ENCODE measurements at places on chromosomes 13 and 19. TPM values are rescaled to one million over a fixed set of nuclear protein-coding genes. Genes with fewer than 3 reads are reported as not detected.
A peak's percentile ranks its signal among the peaks of the same experiment; 100 is the strongest.

Gene OR7C1
- total RNA-seq = 0.06 TPM

Gene BCL3
- total RNA-seq = 10.0 TPM

Gene C13orf46
- total RNA-seq = 0.13 TPM

Gene DIAPH3
- 33.6 TPM for total RNA-seq

Gene INSR
- total RNA-seq = 4.9 TPM

Gene FEM1A
- 13.8 TPM for total RNA-seq

Gene IFNL1
- not detected for total RNA-seq

Gene TEX26
- not detected for total RNA-seq

Gene SPHK2
- 13.3 TPM for total RNA-seq

Gene FBXO17
- total RNA-seq = 31.2 TPM

Gene CYP2A6
- total RNA-seq = not detected

DNA sequence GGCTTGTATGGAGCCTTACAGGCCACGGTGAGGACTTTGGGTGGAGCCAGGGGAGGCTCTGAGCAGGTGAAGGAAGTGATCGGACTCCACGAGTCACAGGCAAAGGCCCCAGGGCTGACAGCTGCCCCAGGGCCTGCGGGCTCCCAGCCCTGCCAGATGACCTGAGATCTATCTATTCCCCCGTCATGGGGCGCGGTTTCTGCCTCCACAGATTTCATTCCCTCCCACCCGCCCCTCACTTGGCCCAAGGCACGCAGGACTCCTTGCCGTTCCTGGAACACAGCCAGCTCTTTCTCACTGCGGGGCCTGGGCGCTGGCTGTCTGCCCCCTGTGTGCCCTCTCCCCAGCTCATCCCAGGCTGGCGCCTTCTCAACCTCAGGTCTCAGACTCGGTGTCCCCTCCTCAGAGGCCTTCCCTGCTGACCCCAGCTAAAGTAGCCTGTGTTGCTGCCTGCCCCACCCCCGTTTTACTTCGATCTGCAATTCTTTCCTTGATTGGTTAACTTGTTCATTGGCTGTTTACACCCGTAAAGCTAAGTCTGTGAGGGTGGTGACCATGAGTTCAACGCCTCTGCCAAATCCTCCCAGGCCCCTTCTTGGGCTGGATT is 13.9 kb upstream of the PAK4 start:
- DNase-seq = peak; percentile 34

- DNase-seq = no peak
Observed at GRCh38 chr13:99827011-99827772, 144.4 kb downstream of the ZIC5 start.

DNA sequence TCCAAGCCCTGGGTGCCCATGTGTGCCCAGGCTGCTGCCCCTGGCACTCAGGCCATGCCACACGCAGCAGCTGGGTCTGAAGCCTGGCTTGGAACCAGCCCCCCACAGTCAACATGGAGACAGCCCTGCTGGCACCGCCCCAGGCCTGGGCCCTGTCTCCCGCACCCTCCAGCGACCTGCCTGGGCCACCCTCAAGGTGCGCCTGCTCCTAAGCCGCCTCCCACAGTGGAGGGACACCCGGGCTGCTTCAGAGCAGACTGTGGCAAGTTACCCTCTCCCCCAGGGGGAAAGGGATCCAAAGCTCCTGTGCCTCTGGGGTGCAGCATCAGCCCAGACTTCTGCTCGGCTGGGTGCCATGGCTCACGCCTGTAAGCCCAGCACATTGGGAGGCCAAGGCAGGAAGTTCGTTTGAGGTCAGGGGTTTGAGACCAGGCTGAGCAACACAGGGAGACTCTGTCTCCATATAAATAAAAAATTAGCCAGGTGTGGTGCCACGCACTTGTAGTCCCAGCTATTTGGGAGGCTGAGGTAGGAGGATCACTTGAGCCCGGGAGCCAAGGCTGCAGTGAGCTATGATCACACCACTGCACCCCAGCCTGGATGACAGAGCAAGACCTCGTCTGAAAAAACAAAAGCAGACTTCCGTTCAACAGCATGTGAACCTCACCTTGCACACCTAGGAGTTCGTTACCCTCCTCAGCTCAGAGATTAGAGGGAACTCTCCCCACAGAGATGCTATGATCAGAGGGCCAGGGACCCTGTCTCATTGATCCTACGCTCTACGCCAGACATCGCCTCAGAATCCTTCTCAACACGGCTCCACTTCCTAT is 15.6 kb downstream of the ELL start:
- no peak for DNase-seq

GRCh38 chr13:51539887-51540286 is 44.4 kb upstream of the WDFY2 start:
- DNase-seq = peak; percentile 68

DNA sequence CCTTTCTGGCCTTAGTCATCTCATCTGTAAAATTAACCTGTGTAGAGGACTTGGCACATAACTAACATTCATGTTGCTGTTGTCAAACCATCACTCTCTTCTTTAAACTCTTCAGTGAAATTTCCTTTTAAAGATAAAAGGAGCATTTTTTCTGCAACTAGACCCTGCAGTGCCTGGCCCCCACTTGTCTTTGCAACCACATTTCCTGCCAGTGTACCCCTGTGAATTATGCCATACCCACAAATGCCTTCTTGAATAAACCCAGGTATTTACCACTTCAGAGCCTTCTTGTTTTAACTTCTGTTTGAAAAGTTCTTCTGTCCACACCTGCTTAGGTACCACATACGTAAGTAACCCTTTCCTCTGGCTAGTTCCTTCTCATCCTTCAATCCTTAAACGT is 118.8 kb downstream of the CDK8 start:
- DNase-seq = no peak

GRCh38 chr19:39582891-39583625 is 19.3 kb upstream of the LGALS13 start:
- DNase-seq = no peak

DNA sequence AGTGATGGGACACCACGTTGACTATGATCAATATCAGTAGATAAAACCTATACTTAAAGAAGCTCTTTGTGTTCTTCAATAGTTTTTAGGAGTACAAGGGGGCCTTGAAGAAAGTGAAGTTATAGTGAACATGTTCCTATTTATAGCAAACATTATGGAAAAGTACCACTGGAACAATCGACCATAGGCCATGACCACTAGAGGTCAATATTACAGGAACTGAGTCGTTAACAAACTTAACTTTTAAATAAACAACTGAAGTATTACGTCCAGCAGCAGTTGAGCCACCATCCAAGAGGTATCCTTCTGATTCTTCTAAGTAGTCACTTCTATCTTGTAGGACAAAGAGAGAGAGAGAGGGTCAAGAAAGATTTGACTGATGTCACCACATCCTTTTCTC is 391.0 kb upstream of the SLITRK5 start:
- no peak for DNase-seq

- DNase-seq = no peak
Observed at GRCh38 chr13:44303681-44304432, 69.8 kb upstream of the SERP2 start.

DNA sequence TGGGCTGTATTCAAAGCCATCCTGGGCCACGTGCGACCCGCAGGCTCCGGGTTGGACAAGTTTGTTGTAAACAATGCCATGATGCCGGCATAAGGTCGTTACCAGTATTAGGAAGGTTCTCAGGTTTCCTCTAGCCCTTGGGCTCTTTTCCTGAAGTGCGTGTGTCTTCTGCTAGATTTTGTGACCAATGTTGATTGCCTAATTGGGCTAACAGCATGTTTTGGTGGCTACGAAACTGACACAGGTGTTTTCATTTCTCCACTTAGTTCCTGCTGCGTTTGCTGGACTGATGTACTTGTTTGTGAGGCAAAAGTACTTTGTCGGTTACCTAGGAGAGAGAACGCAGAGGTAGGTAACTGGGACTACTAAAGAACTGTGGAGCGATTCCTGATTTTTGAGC is 20.3 kb downstream of the ALOX5AP start:
- no peak for DNase-seq

GRCh38 chr19:54448040-54448773 is 792 bp upstream of the LENG8 start:
- DNase-seq = peak; percentile 68

DNA sequence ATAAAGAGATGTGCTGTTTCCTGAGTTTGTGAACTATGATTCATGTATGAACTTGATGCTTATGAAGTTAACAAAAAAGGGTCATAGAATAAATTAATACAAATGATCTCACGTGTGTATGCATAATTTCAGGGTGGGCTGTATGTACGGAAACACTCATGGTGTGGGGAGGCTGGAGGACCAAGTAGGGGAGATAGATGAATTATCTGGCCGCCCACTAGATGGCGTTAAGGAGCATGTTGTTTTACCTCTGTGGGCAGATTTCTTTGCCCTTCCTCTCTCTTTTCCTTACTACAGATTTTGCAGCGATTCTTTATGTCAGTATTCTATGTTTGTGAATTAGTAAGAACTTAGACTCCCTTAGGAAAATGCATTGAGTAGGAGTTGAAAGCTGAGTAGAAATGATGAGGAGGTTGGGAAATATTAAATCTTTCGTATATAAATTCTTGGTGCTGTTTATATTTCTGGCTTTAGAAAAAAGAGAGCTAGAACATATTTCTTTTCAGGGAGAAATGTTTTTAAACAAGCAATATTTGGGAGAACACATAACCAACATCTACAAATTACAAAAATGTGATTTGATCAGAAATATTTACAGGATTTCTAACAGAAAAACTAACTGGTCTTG is 47.4 kb upstream of the TMTC4 start:
- DNase-seq = peak; percentile 34

GRCh38 chr13:35600137-35600536 is 123.6 kb upstream of the MAB21L1 start:
- DNase-seq = peak; percentile 23

- DNase-seq = peak; percentile 33
Observed at GRCh38 chr19:3275583-3276340, 51.3 kb downstream of the CELF5 start.

DNA sequence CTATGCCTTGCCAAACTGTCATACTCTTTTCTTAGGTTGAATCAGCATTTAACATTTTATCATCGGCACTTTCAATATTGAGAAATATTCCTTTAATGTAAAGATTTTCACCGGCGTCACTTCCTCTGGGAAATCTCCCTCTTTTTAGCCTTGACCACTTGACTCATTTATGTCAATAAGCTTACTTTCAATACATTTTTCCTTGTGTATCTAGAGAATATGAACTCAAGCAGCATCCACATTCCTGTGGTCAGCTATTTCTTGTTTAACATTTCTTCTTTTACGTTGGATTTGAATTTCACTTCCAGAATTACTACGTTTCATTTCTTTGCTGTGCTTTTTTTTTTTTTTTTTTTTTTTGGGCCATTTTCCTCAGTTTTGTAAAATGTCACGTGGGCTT is 271.2 kb upstream of the HTR2A start:
- DNase-seq = peak; percentile 45

GRCh38 chr13:48230541-48230940 is 2.5 kb upstream of the ITM2B start:
- DNase-seq = no peak

GRCh38 chr19:18802354-18802753 is 11.2 kb upstream of the COMP start:
- no peak for DNase-seq

DNA sequence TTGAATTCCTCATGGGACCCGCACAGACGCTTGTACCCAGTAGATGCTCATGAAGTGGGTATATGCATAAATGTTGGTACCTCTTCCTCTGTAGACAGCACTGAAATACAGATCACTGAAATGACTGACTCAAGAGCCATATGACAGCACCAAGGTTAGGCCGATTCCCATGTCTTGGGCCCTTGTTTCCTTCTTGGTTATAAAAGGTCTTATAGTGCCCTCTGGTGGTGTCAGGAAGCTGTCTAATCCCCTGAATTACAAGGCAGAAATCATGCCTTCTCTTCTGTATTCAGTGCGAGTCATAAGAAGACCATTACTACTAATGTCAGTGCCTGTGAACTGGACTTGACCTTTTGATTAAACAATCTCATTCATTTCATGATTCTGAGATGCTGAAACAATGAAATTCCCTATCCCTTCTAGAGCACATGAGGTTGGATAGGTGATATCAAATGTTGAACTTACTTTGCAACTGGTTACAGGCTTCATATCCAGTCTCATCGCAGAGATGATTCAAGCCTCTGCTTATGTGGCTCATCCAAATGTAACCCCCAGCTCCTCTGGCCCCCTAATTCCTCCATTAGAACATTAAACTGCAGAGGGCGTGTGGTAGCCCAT is 59.7 kb downstream of the SPATA13 start:
- DNase-seq = peak; percentile 80

DNA sequence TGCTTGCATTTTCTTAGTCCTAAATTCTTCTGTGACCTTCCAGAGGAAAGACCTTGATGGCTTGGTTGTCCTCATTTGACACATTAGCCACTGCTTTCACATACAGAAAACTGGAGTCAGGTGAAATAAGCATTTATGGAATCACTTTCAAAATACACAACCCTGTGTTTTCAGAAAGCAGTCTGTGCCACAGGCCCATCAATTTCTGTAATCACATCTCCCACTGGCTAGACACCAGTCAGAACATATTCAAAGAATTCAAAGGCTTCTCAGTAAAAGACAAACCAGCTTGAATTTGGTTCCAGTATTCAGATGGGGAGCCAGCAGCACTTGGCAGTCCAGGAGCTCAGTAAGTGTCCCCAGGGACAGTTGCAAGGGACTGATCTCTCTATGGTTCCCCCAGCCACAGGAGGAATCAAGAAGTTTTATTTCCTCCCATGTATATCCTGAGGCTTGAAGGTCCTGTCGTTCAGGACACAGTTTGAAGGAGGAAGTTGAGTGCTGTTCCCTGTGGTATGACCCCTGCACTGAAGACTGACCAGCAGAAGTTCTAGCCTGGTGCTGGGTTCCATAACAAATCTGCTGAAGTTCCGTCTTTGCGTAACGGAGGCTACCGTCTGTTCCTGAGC is 214.3 kb downstream of the FOXO1 start:
- no peak for DNase-seq

DNA sequence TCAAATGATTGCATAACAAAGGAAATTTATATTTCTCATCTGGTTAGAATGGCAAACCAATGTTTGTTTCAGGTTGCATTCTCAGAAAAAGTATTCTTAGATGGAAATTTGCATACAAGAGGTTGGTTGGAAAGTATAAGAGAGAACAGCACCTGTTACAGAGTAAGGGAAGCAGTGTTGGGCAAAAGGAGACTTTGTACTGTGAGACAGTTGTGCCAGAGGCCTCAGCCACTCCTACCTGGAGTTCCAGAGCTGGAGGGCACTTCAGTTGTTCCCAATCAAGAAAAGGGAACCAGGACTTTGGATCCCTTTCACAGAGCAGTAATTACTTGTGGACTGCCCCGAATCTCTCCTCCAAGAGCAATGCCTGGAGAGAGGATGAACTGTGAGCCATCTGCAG is 81.8 kb downstream of the SPRY2 start:
- no peak for DNase-seq

- DNase-seq = no peak
Observed at GRCh38 chr19:45981350-45981749, 7.7 kb upstream of the NOVA2 start.

DNA sequence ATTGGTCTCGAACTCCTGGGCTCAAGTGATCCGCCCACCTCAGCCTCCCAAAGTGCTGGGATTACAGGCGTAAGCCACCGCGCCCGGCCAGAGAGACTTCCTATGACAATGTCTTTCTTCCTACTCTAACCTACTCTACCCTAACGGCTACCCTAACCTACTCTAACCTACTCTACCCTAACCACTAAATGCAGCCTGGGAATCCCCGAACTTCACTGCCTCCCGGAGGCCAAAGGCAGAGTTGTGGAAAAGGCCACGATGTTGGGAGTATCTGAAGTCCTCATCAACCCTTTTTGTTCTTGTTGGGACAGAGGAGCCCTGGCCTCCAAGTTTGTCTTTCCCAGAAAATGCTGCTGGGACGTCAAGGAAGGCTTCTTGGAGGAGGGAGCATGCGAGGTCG is 967 bp upstream of the NR2C2AP start:
- DNase-seq = no peak
